ENCODE measurements at places on chromosomes 16 and 17.

DNA sequence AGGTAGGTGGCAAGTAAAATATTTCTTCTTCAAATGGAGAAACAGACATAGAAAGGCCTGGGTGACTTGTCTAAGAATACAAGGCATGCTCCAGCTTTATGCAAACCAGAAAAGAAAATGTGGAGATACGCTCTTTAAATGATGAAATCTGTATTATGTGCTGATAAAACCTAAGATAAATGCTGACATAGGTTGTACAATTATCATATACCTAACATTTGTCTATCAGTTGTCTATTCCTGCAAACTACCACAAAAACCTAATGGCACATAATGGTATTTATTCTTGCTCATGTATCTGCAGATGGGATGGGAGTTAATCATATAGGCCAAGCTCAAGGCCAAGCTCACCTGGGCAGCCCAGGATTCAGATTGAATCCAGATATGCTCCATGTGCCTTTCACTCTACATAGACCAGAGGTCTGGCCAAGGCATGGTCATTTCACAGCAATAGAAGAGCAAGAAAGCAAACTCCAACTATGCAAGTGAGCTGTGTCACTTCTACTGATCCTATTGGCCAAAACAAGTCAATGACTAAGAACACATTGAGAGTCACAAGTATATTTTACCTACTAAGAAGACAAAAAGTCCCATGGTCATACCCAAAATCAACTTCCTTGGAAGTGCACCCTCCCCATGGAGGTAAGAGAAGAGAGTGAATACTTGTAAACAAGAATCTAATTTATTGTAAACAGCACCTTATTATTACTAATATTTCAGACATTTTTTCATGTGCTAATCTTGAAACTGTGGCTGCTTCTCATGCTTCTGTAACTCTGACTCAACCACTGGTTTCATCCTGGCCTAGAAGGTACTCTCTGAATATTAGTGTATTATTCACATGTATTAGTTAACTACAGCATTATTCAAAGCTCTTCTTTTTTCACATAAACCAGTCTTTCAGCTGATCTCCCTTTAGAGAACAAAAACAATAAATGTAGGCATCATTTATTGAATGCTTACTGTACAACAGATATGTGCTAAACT is 270.7 kb upstream of the SOX9 start:
- DNase-seq = no peak

DNA sequence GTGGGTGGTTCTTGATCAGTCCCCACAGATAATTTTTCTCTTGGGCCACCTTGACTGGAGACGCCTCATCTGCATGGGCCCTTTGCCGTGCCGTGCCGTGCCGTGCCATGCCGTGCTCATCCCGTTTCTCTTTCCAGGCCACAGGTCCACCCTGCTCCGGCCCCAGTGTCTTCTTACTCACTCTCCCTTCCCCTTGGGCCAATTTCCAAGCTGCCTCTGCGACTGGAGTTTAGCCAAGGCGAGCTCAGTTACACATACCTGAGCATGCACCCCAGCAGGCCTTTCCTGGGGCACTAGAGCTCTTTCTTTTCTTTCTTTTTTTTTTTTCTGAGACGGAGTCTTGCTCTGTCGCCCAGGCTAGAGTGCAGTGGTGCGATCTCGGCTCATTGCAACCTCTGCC is 40.5 kb upstream of the MGAT5B start:
- DNase-seq = no peak

GRCh38 chr16:29983420-29984136 is 9.9 kb downstream of the TAOK2 start:
- no peak for DNase-seq

- no peak for DNase-seq
Measured at GRCh38 chr16:50263940-50264929, 2.1 kb upstream of the ADCY7 start.

DNA sequence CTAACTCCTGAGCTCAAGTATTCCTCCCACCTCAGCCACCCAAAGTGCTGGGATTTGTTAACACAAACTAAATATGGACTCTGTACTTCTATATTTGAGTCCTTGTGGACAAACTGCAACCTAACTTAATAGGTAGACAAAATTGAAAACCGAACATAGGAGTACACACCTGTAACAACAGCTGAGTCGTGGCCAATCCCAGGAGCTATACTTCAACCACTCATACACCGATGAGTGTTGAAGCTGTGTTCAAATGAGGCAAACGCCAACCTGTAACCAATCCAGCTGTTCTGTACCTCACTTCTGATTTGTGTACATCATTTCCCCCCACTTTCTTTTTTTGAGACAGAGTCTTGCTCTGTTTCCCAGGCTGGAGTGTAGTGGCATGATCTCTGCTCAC is 471.5 kb upstream of the C16orf82 start:
- no peak for DNase-seq

DNA sequence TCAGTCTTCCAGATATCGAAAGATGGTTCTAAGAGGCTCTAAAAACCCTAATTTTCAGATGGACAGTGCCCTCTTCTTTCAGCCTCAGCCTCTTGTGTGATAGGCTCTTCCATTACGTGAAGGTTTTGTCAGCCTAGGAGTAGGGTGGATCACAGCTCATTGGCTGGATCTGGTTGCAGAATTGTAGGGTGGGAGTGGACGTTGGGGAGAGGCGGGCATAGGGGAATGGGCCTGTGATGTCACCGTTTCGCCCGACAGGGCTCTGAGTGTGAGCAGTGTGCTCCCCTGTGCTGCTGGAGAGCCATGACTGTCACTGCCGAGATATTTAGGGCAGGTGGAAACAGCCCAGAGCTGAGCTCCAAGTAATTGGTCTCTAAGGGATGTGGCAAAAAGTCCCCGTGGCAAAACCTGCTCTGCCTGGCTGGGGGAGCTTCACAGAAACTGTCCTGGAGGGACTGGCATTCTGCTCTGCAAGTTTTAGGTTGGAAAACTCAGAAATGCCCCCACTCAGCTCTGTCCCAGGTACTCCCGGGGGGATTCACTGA is 6.2 kb upstream of the WFIKKN1 start:
- DNase-seq = no peak

DNA sequence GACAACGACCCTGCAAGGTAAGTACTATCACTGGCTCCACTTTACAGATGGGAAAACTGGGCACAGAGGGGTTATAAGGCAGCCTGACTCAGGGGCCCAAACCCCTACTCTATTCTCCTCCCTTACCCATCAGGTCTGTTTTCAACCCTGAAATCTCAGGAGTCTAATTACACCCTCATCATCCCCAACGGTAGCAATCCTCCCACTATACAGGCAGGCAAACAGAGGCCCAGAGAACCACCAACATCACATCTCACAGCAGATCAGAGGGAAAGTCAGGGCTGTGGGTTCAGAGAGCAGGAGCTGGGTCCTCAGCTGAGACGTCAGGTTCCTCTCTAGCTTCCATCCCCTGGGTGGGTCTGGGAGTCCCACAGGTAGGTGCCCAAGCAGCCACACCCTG is 16.5 kb downstream of the JUP start:
- DNase-seq = no peak

All from T-helper 17 cell (primary cell).